ACHN (cell line): ENCODE measurements at places on chromosomes 16 and 17.

DNA sequence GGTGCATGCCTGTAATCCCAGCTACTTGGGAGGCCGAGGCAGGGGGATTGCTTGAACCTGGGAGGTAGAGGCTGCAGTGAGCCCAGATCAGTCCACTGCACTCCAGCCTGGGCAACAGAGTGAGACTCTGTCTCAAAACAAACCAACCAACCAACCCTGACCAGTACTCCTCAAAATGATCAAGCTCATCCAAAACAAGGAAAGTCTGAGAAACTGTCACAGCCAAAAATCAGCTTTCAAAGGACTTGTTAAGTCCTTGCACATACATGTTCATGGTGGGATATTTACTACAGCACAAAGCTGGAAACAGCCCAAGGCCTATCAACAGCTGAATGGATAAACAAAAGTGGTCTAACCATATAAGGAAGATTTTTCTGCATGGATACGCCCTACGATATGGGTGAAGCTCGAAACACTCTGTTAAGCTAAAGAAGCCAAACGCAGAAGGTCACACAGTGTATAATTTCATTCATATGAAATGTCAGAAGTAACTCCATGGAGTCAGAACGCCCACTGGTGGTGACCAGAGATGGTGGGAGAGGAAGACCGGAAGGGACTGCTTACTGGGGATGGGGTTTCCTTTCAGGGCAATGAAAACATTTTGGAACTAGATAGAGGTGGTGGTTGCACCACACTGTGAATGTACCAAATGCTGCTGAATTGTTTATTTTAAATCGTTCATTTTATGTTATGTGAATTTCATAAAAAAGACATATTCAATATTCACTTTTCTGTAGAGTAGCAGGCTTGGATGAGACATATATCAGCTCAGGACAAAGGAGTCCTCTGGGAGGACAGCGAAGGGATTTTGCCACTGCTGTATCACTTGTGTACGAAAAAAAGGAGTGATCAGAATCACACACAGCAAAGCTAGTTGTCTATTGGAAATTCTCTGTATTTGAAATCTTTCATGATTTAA is 17.7 kb downstream of the CCL17 start:
- DNase-seq: peak; percentile 60

DNA sequence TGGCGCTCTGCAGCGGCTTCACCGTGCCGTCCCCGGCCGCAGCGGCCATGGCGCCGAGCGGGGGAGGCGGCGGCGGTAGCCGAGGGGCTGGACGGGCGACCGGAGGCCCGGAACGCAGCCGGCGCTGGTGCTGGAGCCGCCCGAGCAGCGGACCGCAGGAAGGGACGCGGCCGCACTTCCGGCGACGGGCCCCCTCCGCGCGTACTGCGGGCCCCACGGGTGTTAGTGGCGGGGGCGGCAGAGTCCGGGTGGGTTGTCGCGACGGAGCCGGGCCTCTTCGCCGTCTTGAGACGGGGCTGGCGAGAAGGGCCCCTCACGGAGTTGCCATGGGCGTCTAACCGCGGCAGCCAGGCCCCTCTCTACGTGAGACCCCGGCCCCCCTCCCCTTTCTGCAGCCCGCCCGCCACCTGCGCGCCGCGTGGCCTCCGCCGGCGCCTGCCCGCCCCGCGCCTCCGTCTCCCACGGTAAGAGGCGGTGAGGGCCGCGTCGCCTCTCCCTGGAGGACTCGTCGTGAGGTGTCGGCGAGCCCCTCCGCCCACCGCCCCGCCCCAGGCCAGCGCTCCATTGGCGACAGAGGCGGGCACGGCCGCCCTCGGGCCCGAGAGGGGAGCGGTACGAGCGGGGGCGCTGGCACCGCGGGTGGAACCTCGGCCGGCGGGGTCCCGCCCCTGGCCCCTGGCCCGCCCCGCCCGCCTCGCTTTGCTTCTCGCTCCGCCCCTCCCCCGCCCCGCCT is at the start of the genes VPS9D1 and ZNF276:
Gene VPS9D1, minus strand, starts transcription at position 86 of the 733 bp plus-strand sequence. Its CDS starts 37 bp downstream, at position 49.
Gene ZNF276, plus strand, starts transcription at position 725 of the 733 bp plus-strand sequence. CDS start 104 bp downstream, outside the sequence.
- DNase-seq: peak; percentile 90

DNA sequence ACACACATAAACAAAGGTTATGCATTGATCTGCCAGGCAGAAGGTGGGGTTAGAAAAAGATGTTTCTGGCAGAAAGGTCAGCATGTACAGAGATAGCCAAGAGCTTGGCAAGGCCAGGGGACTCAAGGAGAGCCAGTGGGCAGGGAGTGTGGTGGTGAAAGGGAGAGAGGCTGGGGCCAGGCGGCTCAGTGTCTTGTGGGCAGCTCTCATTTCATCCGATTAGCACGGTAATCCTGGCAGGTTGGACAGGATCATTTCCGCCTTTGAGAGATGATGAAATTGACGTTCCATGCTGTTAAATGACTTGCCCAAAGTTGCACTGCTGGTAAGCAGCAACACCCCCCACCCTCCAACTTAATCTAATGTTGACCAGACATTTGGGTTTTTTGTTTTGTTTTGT is 3.6 kb downstream of the CHD9 start:
- no peak for DNase-seq

- no peak for DNase-seq
These were observed 14.2 kb upstream of the ADGRG3 start for GRCh38 chr16:57653936-57654335.

DNA sequence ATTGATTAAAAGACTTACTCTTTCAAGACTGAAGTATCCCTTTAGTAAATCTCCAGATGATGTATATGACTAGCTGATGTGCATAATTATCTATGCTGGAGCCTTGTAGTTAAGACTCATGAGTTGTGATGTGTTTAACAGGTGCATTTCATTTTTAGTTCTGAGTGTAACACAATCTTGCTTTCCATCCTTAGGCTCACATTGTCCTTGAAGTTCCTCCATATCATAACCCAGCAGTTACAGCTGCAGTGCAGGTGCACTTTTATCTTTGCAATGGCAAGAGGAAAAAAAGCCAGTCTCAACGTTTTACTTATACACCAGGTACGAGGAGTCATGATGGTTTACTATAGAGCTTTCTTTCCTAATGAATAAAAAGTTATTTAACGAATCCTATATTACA is 52.9 kb downstream of the ESRP2 start:
- no peak for DNase-seq

- peak; percentile 90 for DNase-seq
These were observed 84.1 kb upstream of the TOB1 start for GRCh38 chr17:50949989-50950877.

DNA sequence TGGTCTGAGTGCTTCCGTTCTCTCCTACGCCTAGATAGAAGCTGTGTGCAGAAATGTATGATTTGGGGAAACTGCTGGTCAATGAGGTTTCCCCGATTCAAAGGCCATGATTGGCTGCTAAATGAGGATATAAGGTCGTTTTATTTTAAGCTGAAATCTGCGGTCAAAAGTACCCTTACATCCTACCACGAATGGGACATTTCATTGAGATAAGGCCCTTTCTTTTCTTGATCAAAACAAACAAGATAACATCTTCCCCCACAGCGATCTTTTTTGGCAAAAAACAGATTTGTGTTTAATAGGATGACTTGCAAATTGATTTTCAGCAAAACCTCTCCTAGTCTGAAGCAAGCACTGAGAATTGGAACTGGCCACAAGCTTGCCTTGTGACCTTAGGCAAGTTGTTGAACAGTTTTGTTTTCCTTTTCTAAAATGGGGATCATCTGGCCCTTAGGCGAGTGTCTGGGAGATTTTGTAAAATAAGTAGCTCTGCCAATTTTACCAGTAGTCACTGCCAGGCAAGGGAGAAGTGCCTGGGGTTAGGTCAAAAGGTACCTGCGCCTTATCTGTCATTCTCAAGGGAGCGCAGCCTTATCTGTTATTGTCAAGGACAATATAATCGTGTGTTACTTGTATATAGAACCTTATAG is 635 bp downstream of the SCPEP1 start:
- no peak for DNase-seq

DNA sequence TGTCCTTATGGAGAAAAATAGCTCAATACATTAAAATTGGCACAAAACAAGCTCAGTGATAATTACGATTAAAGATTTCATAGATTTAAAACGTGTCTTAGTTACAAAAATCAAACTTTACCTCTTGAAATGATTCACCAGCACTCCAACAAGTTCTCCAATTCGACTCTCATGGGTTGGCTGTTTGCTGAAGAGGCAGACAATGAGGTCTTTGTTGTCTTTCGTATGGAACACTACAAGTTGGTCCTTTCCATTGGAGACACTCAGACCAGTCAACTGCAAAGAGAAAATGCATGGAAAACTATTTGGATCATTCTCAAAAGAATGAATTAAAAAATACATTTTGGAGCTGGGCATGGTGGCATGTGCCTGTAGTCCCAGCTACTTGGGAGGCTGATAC is 118.2 kb downstream of the CDK5R1 start:
- DNase-seq: no peak

DNA sequence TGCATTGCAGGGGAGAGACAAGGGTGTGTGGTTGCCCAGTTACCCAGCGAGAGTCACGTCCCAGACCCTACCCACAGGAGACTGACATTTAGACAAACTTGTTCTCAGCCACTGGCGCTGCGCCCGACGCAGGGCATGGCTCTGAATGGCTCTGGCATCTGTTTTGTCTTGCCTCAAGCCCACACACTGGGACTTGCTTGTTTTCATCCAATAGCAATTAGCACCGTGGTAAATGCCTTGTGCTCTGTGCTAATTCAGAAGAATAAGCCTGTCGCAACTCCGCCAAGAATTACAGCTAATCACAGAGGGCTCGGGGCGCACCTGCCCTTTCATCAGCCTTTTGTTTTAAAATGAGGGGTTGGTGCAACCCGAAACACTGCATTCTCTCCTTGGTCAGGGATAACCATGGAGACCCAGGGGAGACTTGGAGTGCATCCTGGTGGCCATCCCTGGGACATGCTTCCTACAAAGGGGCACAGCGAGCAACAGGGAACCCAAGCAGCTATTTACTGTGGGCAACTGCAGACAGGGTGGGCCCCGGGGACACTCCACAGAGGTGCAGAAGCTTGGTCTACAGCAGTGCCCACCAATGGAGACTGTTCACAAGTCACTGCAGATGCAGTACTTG is 220.6 kb upstream of the ZFHX3 start:
- no peak for DNase-seq

- DNase-seq: no peak
These were observed 23.3 kb downstream of the MINK1 start for GRCh38 chr17:4856271-4856936.

DNA sequence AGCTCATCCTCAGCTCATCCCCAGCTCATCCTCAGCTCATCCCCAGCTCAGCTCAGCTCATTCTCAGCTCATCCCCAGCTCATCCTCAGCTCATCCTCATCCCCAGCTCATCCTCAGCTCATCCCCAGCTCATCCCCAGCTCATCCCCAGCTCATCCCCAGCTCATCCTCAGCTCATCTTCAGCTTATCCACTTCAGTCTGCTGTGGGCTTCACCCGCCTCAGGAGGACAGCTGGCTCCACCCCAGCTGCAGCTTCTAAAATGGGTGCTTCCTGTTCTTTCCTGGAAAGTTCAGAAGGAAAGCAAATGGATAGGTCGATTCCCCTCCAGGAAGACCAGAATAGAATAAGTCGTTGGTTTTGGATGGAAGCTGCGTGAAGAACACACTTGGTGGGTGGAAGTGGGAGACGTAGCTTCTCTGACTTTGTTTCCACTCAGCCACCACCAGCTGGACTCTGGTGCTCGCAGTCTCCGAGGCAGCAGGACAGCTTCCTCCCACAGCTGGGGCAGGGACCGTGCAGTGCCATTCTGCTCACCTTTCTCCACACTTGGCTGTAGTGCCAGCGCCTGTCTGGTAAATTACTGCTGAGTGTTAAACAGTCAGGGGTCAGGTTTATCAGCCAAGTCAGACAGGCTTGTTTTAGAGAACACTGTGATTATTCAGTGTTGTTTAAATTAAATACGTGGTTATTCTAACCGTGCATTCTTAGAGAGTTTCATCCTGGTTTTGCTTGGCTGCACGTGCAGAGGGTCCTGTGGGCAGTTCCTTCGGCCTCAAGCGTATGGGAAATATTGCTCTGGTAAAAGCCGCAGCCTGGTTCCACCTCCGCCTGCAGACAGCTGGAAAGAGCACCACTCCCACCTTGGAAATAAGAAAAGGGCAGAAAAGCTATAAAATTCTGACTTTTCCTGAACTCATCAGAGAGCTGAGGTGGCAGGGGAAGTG is 61.0 kb upstream of the CHMP6 start:
- DNase-seq: no peak

GRCh38 chr17:79877041-79877440 is 37.8 kb upstream of the CBX4 start:
- DNase-seq: no peak

GRCh38 chr16:3029491-3030221 is 5.8 kb downstream of the THOC6 start:
- no peak for DNase-seq

DNA sequence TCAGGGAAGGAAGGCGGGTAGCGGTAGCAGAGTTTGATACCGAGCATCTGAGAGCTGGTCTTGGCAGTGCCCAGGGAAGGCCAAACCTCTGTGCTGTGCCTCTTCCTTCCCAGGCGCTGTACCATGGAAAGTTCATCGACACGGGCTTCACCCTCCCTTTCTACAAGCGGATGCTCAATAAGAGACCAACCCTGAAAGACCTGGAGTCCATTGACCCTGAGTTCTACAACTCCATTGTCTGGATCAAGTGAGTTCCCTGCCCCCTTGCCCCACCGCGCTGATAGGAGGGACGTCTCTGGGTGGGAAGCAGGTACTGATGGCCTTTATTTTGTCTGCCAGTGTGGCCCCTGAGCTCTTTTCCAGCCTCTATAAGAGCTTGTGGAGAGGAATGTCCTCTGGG is 15.4 kb upstream of the CLEC18A start:
- DNase-seq: no peak

DNA sequence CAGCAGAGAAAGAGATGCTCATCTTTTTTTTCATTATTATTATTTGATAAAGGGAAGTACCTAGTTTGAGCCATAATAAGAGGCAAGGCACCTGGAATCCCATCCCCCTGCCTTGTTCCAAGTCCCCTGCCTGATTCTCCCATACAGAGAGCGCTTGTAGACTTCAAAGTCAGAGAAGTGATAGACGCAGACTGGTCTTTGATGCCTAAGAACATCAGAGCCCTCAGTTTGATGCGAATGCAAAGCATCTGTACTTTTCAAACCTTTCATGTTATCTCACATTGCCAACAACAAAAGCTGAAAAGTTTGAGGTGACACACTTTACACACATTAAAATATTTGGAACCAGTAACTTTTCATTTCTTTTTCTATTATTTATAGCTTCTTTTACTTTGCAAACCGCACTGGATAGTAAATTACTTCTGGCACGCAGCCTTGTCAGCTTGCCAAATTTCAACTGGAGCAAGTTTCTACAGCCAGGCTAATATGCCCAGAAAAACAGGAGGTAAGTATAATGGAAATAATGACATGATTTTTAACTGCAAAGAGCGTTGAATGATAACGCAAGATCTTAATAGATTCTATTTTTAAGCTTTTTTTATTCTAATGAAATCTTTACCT is 5.9 kb upstream of the UTP6 start:
- DNase-seq: no peak
